ENCODE measurements at places on chromosomes 11 and 22. TPM values are rescaled to one million over a fixed set of nuclear protein-coding genes. Genes with fewer than 3 reads are reported as not detected.

Gene TPH1
- total RNA-seq, result 0.23 TPM

Gene CDHR5
- total RNA-seq, result not detected

Gene OR52A1
- total RNA-seq, result not detected

Gene CYP2D6
- total RNA-seq, result 2.0 TPM

Gene SSTR3
- total RNA-seq, result 7.9 TPM

Gene OR8G1
- total RNA-seq, result not detected

Gene DKK3
- total RNA-seq, result not detected

DNA sequence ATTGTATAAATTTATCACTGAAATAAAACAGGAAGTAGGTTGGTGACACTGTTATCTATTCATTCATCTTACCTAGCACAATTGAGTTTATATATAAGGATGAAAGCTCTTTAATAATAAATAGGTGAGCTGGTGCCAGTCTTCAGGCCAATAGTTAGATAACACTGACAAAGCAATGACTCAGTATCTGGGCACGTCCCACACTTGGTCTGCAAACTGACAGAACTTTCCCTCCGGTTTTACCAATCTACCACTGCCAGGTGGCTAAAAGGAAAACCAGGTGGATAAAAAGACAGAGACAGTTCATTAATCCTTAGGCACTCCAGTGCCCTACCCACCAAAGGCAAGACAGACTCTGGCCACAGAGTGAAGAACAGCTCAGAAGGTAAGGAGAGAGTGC lies 17.6 kb downstream of the DDB1 start:
- DNase-seq, result no peak

GRCh38 chr11:78254268-78254667 lies 65.5 kb downstream of the USP35 start:
- no peak for DNase-seq

DNA sequence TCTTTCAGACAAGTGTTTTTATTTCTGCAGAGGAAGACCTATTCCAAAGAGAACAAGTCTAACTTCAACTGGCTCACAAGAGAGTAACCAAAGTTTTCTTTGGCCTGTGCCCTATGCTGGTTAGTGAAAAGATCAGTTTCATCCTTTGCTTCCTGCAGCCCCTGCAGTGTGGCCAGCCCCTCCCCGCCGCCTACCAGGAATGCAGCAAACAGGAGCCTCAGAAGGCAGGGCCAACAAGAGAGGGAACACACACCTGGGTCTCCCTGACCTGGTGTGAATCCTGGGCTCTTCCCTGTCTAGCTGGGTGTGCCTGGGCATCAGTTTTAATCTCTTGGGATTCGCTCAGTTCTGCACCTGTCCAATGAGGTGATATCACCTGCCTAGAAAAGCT lies 21.5 kb upstream of the SCARF2 start:
- DNase-seq, result no peak

GRCh38 chr11:130086669-130087068 lies 17.0 kb downstream of the APLP2 start:
- DNase-seq, result no peak

DNA sequence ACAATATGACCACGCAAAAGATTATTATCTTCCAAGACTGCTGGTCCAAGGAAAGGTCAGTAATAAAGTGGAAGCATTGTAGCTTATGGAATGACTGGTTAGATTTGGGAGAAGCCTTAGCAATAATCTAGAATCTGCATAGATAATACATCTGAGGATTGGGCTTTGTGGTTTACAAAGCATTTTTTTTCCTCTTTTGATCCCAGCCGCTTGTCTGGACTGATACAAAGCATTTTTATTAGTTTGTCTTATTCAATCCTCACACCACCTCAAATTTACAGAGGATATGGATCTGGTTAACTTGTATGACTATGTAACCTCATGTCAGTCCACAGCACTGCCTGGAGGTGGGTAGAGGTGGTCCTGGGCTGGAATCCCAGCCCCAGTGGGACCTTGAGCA lies 990 bp upstream of the THRSP start:
- no peak for DNase-seq

DNA sequence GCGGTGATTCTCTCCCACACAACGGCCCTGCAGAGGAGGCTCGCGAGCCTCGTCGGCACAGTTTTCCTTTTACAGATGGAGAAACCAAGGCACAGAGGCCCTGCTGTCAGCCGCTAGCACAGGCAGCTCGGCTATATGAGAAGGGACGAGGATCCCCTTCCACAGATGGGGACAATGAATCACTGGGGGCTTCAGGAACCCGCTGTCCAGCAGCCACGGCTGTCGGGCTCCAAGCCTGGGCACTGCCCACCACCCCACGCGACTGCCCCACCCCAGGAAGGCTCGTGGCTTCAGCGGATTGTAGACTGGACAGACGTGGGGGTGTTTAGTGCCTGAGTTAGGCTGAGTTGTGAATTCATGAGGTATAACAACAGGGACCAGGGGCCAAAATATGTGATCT lies 17.2 kb upstream of the FGF3 start:
- no peak for DNase-seq

DNA sequence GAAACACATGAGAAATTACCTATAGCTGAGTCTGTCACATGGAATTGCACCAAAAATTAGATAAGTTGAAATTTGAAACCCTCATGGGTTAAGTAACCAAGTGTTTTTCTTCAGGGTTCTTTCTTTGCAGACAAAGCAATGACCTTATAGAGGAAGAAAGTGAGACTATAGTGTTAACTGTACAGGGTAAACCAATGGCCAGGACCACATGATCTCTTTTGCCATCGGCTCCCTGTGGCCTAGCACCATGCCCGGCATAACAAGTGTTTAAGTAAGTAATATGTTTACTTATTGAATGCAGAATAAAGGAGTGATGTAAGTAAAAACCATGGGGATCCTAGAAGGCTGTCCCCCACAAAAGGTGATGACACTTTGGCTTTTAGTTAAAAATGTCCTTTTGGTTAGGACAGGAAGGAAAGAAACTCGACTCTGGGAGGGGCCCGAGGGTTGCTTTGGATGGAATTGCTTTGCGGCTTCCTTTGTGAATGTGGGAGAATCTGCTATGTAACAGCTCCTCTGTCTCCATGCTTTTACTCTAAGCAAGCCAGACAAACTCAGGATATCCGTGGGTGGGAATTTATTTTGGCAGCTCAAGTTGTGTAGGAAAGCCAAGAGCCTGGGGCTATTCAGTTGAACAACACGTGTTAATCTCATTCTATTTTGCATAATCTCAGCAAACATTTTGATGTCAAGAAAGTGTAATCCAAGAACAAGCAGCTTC lies 454.7 kb downstream of the INSC start:
- DNase-seq, result no peak

DNA sequence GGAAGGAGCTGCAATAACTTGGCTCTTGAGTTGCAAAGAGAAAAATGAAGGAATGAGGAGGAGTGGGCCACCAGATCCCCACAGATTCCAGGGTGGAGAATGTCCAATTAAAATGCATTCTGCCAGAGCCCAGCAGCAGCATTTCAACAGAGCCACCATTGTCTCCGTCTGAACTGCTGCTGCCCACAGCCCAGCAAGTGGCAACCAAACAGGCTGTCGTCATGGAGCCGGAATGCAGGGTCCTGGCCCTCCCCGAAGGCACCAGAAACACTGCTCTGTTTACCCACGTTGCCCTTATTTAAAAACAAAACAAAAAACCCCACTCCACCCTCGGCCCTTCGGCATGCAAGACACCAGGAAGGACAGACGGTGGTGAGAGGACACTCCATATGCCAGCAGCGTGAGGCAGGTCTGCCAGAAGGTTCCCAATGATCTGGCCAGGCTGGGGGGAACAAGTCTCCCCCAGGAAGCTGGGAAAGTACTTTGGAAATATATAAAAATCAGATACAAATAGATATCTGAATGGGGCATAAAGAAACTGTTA lies 32.5 kb downstream of the PLEKHA7 start:
- no peak for DNase-seq

DNA sequence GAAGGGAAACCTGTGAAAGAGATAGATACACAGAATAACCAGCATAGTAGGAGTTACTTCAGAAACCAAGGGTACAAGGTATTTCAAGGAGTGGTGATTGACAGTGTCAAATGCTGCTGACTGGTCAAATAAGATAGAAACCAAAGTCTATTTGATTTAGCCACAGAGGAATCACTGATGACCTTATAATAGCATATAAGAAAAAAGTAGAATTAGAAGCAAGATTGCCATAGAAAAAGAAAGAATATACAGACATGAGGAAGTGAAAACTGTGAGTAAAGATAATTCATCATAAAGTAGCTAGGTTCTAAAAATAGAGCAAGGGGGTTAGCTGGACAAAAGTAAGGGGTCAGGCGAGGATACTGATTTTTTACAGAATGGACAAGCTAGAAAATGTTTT lies 14.2 kb downstream of the ZBTB44 start:
- no peak for DNase-seq

DNA sequence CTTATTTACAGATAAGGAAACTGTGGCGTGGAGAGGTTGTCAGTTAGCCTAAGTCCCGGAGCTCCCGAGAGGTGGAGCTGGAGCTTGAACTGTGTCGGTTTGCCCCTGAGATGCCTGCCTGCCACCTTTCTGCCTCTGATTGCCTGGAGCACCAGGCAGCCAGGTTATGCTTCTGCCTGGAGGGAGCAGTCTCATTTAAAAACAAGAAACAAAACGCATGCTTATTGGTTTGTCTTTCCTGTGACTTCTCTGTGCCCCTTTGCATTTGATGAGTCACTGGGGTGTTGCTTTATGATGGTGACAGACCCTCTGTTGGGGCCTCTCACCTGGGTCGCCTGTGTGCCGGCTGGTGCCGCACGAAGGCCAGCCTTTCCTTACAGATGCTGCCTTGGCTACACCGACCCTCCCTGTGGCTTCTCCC lies 12.2 kb downstream of the AP2A2 start:
- peak; percentile 27 for DNase-seq

DNA sequence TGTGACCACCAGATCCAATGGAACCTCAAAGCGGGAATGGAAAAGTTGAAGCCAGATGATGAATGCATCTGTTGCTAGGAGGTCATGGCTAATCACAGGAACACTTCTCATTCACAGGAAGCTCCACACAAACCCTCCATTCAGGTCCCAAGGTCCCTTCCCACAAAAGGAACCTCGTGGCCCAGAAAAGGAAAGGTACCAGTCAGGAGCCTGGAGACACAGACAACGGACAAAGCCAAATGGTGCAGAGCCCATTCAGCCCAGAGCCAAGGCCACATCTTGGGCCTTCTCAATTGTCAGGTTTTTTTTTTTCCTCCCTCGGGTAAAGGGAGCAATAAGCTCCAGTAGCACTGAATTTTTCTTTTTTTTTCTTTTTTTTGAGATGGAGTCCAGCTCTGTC lies 87.0 kb downstream of the FAM168A start:
- DNase-seq, result no peak

DNA sequence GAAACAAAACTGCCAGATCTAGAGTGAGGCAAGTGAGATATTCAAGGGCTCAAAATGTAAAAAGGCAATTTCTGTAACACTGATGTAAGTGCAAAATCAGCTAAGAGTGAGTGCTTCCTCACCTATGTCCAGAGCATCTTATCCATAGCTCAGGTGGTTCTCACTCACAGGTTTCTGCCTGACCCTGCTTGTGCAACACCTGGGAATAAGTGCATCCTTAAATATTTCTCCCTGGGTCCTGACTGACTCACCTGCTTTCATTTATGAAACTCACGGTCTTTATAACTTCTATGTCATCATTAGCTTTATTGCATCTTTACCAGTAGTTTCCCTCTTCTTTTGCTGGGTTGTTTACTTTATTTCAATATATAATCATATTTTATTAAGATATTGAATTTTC lies 260.6 kb downstream of the CNTN5 start:
- DNase-seq, result no peak

DNA sequence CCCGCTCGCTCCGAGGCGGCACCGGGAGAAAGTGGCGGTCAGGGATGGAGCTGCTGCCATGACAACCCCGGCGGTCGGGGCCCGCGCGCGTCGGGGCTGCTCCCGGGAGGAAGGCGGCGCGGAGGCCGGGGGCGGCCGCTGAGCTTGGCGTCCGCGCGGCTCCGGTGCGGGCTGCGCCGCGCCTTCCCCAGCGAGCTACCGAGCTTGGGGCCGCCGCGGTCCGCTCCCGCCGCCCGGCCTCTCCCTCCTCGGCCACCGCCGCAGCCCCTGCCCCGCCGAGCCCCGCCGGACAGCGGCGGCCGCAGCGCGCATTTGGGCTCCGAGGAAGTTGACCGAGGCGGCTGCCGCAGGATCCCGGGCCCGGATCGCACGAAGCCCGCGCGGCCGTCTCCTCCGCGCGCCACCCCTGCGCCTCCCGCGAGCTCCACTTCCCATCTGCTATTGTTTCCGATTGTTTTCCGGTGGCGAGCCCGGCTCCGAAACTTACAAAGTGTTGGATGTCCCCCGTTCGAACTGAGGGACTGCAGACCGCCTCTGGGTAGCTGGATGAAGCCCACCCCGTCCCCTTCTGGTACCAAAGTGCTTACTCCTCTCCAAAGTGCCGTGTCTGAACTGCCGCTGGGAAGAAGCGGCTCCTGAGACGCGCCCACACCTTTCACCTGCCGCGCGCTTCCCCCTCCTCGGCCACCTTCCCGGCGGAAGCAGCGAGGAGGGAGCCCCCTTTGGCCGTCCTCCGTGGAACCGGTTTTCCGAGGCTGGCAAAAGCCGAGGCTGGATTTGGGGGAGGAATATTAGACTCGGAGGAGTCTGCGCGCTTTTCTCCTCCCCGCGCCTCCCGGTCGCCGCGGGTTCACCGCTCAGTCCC lies 540.3 kb downstream of the NTM start:
- DNase-seq, result no peak

DNA sequence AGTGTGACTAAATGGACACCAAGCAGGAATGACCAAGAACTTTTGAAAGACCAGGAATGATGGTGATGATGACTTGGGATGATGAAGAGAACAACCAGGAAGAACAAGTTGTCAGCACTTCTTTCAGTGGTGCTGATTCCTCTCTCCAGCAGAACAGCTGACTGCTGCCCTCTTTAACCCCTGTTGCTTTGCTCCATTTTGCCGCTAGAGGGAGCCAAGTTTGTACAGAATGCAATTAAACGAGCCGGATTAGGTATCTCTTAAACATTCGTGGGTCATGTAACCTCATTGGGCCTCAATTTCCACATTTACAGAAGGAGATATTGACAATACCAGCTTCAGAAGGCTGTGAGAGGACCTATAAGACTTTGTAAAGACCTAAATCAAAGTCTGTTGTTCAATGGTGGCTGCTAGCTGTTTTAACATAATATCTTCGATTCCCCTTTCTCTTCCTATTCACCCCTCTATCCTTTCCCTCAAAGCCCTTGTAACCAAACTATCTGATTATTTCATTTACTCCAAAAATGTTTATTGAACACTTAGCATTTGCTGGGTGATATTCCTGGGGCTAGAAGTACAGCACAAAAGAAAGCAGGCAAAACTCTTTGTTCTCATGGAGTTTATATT lies 1.9 kb downstream of the OR4S1 start:
- peak; percentile 82 for DNase-seq

GRCh38 chr11:60431251-60431650 lies 1.9 kb downstream of the MS4A5 start:
- no peak for DNase-seq

DNA sequence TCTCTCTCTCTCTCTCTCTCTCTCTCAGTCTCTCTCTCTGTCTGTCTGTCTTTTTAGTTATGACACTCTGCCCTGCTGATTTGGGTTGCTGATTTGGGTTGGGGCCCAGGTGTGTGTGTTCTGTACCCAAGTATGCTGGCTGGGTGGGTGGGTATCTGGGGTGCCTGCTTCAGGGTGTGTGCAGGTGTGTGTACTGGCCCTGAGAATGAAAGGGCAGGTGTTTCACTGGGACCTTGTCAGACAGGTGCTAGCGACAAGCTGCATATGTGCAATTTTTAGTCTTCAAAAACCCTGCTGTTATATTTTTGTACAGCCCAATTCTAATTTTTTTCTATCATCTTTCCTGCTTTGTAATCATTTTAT lies 943 bp downstream of the CSF2RB start:
- DNase-seq, result no peak

Measured in activated CD8-positive, alpha-beta T cell treated with anti-CD3 and anti-CD28 coated beads for 36 hours (primary cell).